Amygdala (tissue), 56 donors: ENCODE measurements at places on chromosomes 5 and 9.

GRCh38 chr9:105357937-105358336 is 89.9 kb upstream of the FSD1L start:
- no peak for DNase-seq

GRCh38 chr5:87211676-87212075 is 56.0 kb upstream of the RASA1 start:
- DNase-seq, result no peak

GRCh38 chr9:125985142-125985997 is 238.2 kb downstream of the PBX3 start:
- DNase-seq, result no peak

DNA sequence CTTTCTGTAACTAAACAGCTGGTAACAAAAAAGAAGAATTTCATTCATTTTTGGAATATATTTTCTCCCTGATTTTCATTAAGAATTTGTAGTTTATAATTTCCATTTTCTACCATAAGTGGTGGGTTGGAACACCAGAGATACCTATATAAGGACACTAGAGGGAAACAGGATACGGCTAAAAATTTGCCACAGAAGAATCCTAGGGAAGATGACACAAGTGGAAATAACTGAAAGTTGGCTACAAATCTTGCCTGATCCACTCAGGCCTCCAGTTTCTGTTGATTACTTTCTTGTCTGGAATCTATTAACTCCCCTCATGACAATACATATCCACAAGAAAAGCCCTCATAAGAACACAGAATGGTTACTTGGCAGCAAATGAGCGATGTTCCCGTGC is 46.8 kb downstream of the FREM1 start:
- no peak for DNase-seq

GRCh38 chr9:84436386-84437109 is 96.0 kb upstream of the SLC28A3 start:
- peak; percentile 12 for DNase-seq

DNA sequence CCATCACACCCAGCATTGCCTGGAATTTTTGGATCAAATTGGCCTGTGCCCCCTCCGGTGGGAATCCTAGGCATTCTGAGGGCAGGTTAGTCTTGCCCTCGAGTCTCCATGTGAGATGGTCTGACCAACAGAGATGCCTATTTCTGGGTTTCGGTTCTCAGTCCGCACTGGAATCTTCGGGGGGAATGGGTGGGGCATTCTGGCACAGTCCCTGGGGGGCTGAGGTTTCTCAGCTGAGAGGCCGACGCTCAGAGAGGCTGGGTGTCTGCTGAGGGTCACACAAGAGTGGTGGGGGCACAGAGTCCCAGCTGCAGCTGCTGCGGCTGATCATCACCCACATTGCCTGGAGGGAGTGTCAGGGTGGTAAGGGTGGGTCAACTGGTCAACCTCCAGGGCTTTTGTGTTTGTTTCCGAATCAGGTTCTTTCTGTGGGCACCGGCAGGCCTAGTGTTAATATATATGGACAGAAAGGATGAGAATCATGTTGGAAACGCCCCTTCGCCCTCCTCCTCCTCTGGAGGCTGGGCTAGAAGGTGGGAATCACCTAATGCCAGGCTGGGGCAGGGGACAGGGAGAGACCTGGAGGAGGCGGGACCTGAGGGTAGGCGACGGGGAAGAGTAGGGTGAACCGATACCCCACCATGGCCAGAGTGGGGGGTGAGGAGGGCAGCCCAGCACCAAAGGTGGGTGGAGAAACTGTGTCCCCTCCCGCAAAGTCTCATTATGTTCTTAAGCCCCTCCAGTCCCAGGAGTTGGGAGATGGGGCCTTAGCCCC is 149.5 kb upstream of the PHYKPL start:
- DNase-seq, result no peak

GRCh38 chr5:179901915-179902762 is 5.6 kb downstream of the TBC1D9B start:
- no peak for DNase-seq
